A172 (cell line): ENCODE measurements at places on chromosomes 4 and X. TPM values are rescaled to one million over a fixed set of nuclear protein-coding genes. Genes with fewer than 3 reads are reported as not detected.

GRCh38 chrX:6002056-6002455, 226.6 kb downstream of the NLGN4X start:
- no peak for DNase-seq

DNA sequence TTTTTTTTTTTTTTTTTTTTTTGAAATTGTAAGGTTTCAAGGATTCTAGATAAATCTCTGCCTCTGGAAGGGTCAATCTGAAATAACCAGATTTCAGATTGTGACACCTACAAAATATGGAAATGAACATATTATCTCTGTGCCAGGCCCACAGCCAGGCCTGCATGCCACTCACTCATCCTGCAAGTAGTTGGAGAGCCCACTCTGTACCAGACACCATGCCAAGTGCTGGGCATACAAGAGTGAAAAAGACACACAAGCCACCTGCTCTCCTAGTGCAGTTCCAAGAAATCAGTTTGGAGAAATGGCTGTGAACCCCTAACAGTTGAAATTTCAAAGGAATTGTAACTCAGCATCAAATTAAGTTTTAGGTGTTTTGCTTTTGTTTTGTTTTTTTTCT, 145.9 kb upstream of the NOCT start:
- no peak for DNase-seq

- DNase-seq = no peak
These were observed 2002.5 kb upstream of the TENM3 start for GRCh38 chr4:180240670-180241069.

- no peak for DNase-seq
These were observed 75.5 kb downstream of the NAF1 start for GRCh38 chr4:163090997-163091684.

- no peak for DNase-seq
These were observed 168.7 kb downstream of the ANTXR2 start for GRCh38 chr4:79904331-79904730.

GRCh38 chr4:173045571-173045970, 123.0 kb upstream of the GALNT7 start:
- no peak for DNase-seq

- DNase-seq = peak; percentile 84
These were observed at the start of gene NELFA for GRCh38 chr4:2008921-2009650. NELFA (minus strand) TSS chr4:2008974; CDS start chr4:2008959, 15 bp downstream.

- peak; percentile 52 for DNase-seq
These were observed 73.6 kb downstream of the SNX25 start for GRCh38 chr4:185282968-185283367.

GRCh38 chrX:355329-356050, 31.2 kb downstream of the PPP2R3B start:
- DNase-seq = no peak

DNA sequence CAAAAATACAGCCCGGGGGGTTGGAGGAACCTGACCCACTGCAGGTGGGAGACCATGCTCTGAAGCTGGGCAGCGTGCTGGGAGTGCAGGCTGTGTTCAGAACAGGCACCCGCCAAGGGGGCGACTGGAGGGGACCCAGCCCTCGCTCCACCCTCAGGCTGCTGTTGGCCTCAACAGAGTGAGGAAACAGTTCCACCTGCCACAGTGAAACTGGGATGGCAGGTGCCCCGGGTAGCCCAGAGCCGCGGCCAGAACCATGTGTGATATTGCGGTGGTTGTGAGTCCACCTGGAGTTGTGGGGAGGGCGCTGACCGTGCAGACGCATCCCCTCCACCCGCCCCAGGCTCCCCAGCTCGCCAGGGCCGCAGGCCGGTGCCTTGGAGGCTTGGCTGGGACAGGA, 45.7 kb upstream of the PSAPL1 start:
- no peak for DNase-seq

CXCL5 gene
- total RNA-seq = not detected in 2 replicates

SSX2B gene
- not detected in 2 replicates for total RNA-seq

SPOCK3 gene
- 0.19 and 0.26 TPM in 2 replicates for total RNA-seq

FRAS1 gene
- 0.81 and 1.2 TPM in 2 replicates for total RNA-seq

PCDH11X gene
- not detected in 2 replicates for total RNA-seq

PHEX gene
- total RNA-seq = 0.36 and 1.1 TPM in 2 replicates

RNF175 gene
- total RNA-seq = not detected in 2 replicates

RASGEF1B gene
- not detected in 2 replicates for total RNA-seq
